ENCODE measurements at places on chromosomes 12 and 14. TPM values are rescaled to one million over a fixed set of nuclear protein-coding genes. Genes with fewer than 3 reads are reported as not detected.

Gene CCDC38
- not detected for total RNA-seq

Gene C12orf54
- total RNA-seq: not detected

Gene DEGS2
- 0.22 TPM for total RNA-seq

Gene SLC8A3
- total RNA-seq: 1.1 TPM

Gene SLCO1A2
- total RNA-seq: not detected

Gene STXBP6
- total RNA-seq: 10.8 TPM

Gene RAD51AP1
- total RNA-seq: 0.75 TPM

Gene DNAJC22
- total RNA-seq: 1.8 TPM

Gene SLC25A47
- not detected for total RNA-seq

Gene PRKD1
- total RNA-seq: 18.9 TPM

Gene BHLHE41
- 18.3 TPM for total RNA-seq

Gene TMEM30B
- total RNA-seq: 3.0 TPM

Gene FOXG1
- not detected for total RNA-seq

Gene FAM90A1
- total RNA-seq: not detected

Gene DAO
- total RNA-seq: not detected

Gene HOXC5
- 2.6 TPM for total RNA-seq

Gene LPAR5
- 1.1 TPM for total RNA-seq

Gene P2RX2
- not detected for total RNA-seq

Gene RASAL1
- total RNA-seq: not detected

Gene ACOT6
- not detected for total RNA-seq

Gene SLC24A4
- 1.9 TPM for total RNA-seq

Gene SYCP3
- total RNA-seq: 0.22 TPM

Gene CLEC9A
- total RNA-seq: not detected

Gene MIPOL1
- total RNA-seq: 11.7 TPM

Gene CLEC14A
- 23.2 TPM for total RNA-seq

Gene CLSTN3
- total RNA-seq: 35.0 TPM

Gene TOMM20L
- not detected for total RNA-seq

Gene RNF34
- total RNA-seq: 28.7 TPM

Gene TEX52
- total RNA-seq: not detected

Gene AMIGO2
- 6.6 TPM for total RNA-seq

Gene TAS2R50
- 3.6 TPM for total RNA-seq

Gene KRT3
- not detected for total RNA-seq

Gene SLC6A12
- total RNA-seq: 2.6 TPM

Gene CTDSP2
- total RNA-seq: 135 TPM

Gene C12orf42
- 0.38 TPM for total RNA-seq
